Bronchial epithelial cell (primary cell): ENCODE measurements at places on chromosomes 1 and 21.
A peak's percentile ranks its signal among the peaks of the same experiment; 100 is the strongest.

- no peak for DNase-seq
Measured at GRCh38 chr1:220239213-220239612, 33.0 kb downstream of the RAB3GAP2 start.

DNA sequence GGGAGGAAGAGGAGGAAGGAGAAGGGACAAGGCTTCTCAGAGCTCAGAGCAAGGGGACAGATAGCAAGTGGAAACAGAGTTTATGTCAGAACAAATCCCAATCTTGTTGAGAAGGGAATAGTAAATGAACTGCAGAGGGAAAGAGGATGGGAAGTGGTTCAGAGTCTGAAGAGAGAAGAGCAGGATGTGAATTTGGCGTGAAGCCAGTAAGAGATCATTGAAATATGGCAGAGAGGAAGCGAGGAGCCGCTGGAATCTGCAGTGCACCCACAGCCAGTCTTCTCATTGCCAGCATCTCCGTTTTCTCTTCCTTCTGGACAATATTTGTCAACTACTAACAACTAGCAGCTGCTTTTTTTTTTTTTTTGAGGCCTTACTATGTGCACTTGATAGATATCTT is 19.1 kb downstream of the OLFML3 start:
- DNase-seq: no peak

GRCh38 chr1:71861022-71861421 is 421.3 kb downstream of the NEGR1 start:
- peak; percentile 91 for DNase-seq

DNA sequence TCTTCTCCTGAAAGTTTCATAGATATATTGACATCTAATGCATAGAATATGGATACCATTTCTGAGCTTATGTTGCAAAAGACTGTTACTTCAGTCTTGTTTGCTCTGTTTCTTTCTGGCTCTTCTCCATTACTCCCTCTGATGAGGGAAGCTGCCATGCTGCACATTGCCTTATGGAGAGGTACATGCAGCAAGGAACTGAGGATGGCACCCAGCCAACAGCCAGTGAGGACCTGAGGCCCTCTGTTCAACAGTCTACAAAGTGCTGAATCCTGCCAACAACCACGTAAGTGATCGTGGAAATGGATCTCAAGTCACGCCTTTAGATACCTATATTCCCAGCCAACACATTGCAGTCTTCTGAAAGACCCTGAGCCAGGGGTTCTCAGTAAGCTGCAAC is 66.6 kb upstream of the ADAMTS5 start:
- DNase-seq: no peak
